ENCODE measurements at places on chromosomes 13 and 19.

GRCh38 chr13:77599351-77599750 is 63.8 kb downstream of the SCEL start:
- DNase-seq: no peak

- no peak for DNase-seq
Measured at GRCh38 chr13:36796052-36796451, 23.0 kb upstream of the RFXAP start.

GRCh38 chr19:23345838-23346237 is 49.4 kb downstream of the ZNF91 start:
- DNase-seq: no peak

DNA sequence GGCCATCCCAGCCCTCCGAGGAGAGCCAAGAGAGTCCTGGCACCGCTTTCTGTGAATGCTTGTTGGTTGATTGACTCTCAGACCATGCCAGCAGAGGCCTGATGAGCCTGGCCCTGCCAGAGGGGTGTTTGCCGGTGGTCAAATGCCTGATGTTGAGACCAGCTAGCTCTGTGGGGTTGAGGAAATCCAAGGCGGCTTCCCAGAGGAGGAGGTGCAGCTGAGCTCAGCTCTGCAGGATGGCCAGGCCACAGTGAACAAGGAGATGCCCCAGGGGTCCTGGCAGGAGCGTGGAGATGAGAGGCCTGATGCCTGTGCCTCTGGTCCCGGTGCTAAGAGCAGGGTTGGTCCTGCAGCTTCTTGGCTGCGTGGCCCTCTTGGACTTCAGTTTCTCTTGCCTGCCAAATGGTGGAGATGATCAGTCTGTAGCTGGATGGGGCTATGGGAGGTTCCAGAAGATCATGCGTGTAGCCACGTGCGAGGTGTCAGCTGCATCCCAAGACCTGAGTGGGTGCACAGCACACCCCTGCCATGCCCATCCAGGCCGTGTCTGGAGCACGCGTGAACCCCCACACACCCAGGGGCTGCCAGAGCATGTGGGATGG is 16.8 kb downstream of the NFIC start:
- no peak for DNase-seq

DNA sequence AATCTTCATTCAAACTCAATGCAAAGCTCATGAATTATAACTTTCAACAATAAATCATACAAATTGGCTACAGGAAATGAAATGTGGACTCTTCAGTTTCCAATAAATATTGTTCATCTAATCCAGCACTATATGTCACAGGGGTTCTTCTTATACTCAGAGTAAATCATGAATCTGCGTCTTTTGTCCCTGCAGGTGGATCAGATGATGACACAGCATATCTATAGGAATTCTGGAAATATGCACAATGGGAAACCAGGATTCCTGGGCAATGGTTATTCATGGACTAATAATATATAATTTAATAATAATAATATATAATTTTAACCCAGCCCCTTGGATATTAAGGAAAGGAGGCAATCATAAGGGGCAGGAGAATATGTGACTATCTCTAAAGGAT is 8.4 kb downstream of the ZNF573 start:
- no peak for DNase-seq

- DNase-seq: no peak
Measured at GRCh38 chr13:90091611-90092010, 1255.9 kb upstream of the MIR17HG start.

- DNase-seq: no peak
Measured at GRCh38 chr13:76822698-76823267, 63.4 kb downstream of the KCTD12 start.

- DNase-seq: no peak
Measured at GRCh38 chr19:703651-704446, 4.9 kb upstream of the PALM start.

All from fibroblast of skin of left biceps (primary cell).